Activated CD8-positive, alpha-beta T cell treated with anti-CD3 and anti-CD28 coated beads for 36 hours (primary cell): ENCODE measurements at places on chromosomes 5 and 9.

DNA sequence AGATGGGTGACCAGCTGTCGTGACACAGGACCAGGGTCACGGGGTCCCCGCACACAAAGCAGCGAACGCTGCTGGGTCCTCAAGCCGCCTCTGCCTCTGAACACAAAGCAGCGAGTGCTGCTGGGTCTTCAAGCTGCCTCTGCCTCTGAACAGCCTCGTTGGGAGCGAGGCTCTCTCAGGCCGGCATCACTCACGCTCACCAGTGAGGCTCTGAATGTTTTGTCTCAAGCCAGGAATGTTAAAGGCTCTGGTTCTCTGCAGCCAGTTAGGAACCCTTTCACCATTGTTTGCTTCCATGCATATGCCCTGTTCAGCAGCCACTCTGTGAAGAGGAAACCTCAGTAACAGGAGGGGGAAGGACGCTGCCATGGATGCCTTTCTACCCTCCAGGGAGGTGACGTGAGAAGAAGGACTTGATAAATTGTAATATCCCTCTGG is 82.7 kb upstream of the TAF11L2 start:
- no peak for DNase-seq

DNA sequence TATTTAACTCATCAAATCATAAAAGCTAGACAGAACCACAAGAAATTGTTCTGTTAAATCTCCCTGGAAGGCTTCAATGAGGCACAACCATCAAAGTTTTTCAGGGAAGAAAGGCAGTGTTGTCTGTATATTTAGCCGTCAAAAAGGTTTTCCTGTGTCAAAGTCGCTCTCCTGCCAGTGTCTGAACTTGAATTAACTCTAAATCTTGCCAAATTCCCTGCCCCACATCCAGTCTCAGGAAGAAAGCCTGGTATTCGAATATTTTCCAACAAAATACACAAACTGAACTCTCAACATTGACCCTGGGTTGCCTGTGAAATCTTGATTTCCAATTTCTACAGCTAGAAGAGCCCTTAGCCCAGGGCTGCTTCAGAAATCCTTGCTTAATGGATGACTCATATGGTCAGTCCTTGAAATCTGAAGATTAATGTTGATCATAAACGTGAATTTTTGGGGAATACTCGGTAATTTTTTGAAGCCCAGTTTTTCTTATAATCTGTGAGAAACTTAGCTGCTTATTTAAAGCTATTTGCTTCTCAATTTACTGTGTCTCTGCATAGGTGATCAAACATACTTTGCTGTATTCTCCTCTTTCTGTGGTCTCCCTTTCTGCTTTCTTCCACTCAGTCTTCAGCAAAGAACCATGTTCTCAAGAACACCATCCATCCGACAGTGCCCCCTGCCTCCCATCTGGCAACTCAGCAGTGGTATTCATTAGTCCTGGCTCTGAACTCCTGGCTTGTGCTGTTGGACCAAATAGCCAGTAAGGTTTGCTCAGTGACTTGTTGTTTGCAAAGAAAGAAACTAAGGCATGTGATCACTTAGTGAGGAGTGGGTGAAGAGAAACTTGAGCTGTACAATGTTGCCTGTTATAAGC is 58.9 kb downstream of the NREP start:
- peak; percentile 14 for DNase-seq

DNA sequence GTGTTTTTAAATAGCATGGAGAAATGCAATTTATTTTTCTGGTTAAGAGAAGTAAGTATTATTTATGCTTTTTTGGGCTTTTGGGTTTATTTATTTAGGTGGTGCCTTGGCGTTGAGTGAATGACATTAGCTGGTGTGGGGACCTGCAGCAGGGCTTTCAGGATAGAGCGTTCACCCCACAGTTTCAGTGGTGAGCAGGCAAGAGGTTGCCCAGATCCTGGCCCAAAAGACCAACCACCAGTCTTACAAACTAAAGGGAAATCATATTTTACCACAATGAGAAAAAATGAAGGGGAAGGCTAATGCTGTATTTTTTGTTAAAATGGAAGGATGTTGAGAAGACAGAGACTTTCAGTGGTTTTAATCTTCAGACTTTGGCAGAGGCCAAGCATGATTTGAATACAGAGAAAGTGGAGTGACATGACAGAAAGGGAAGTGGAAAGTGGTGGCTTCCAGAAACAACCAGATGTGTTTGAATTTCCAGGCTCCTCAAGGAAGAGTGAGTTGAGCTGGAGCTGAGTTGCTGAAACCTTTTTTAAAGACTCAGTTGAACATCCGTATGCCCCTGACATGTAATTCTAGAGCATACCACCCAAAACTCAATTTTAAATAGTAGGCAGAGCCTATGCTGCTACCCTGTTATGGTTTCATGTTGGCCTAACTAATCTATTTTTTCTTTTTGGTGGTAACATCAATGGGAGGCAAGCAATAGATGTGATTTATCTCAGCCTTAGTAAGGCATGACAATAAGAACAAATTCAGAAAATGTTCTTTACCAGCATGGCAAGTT is 94.8 kb downstream of the AOPEP start:
- no peak for DNase-seq

- peak; percentile 58 for DNase-seq
Observed at GRCh38 chr5:6633469-6634245, 417 bp downstream of the SRD5A1 start.

- DNase-seq, result no peak
Observed at GRCh38 chr9:86662890-86663468, 284.3 kb downstream of the GAS1 start.

- DNase-seq, result no peak
Observed at GRCh38 chr5:143205883-143206195, 197.6 kb downstream of the NR3C1 start.

GRCh38 chr9:20355022-20355421 is 267.3 kb downstream of the MLLT3 start:
- no peak for DNase-seq
